MCF 10A (cell line): ENCODE measurements at places on chromosomes 5 and 9. TPM values are rescaled to one million over a fixed set of nuclear protein-coding genes. Genes with fewer than 3 reads are reported as not detected.
A peak's percentile ranks its signal among the peaks of the same experiment; 100 is the strongest.

GRCh38 chr9:96495341-96495740 is 45.4 kb downstream of the HABP4 start:
- H3K4me3 ChIP-seq = no peak overlapping the region
- H3K27me3 ChIP-seq = no peaks in the 10 kb centered on the region
- H3K36me3 ChIP-seq = peaks cover 7% of the 10 kb centered on the region
- DNase-seq = peak; percentile 38
- H3K4me1 ChIP-seq = no peaks in the 10 kb centered on the region

DNA sequence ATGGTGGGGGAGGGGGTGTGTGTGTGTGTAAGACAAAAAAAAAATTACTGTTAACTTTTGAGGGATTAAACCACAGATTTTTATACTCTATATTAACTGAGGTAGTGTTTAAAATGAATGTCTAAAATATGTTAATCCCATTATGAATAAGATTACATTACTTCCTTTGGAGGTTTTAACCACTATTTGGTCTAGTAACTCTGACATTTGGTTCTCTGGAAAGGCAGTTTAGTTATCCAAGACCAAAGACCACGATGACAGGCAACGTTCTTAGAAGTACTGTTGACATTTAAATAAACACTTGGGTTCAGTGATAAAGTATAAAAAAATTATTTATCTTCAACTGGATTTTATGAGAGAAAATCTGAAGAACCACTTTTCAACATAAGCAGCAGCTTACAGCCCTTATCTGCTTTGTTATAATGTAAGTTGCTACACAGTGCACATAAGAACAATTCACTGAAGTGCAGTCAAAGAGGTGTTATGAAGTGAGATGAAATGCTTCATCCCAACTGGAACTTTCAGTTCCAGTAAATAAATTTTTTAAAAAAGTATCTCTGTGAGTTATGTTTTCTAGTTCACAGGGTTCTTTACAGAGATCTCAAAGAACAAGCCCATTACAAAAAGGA is 94.5 kb downstream of the OSMR start:
- no peaks in the 10 kb centered on the region for H3K27me3 ChIP-seq
- no peak overlapping the region for H3K27ac ChIP-seq
- no peaks in the 10 kb centered on the region for H3K4me1 ChIP-seq

- no peaks in the 10 kb centered on the region for H3K36me3 ChIP-seq
- no peak overlapping the region for H3K4me3 ChIP-seq
- H3K4me1 ChIP-seq = peaks cover 7% of the 10 kb centered on the region
- H3K27ac ChIP-seq = no peak overlapping the region
- peaks cover 28% of the 10 kb centered on the region for H3K27me3 ChIP-seq
- no peak for DNase-seq
Observed at GRCh38 chr9:36134761-36135505, 1.6 kb upstream of the GLIPR2 start.

GRCh38 chr5:115309751-115310370 is 13.4 kb upstream of the CCDC112 start:
- DNase-seq = peak; percentile 53
- no peaks in the 10 kb centered on the region for H3K27me3 ChIP-seq
- H3K4me3 ChIP-seq = no peak overlapping the region
- no peak overlapping the region for H3K27ac ChIP-seq
- H3K4me1 ChIP-seq = no peaks in the 10 kb centered on the region
- no peaks in the 10 kb centered on the region for H3K36me3 ChIP-seq

- H3K36me3 ChIP-seq = no peaks in the 10 kb centered on the region
- no peak overlapping the region for H3K4me3 ChIP-seq
- DNase-seq = no peak
- peaks cover 75% of the 10 kb centered on the region for H3K27me3 ChIP-seq
- peaks cover 6% of the 10 kb centered on the region for H3K4me1 ChIP-seq
Observed at GRCh38 chr9:132163876-132164603, 2.2 kb downstream of the NTNG2 start.

- no peaks in the 10 kb centered on the region for H3K36me3 ChIP-seq
- H3K4me1 ChIP-seq = peaks cover 36% of the 10 kb centered on the region
- peak overlapping the region; percentile 90 for H3K27ac ChIP-seq
- no peak for DNase-seq
- H3K27me3 ChIP-seq = no peaks in the 10 kb centered on the region
Observed at GRCh38 chr5:172805736-172806255, 28.3 kb upstream of the ERGIC1 start.

Gene CCDC152
- not detected in 2 replicates for total RNA-seq

Gene LCN6
- not detected in 2 replicates for total RNA-seq

Gene GABRA1
- total RNA-seq = not detected in 2 replicates

Gene TAF11L5
- total RNA-seq = not detected in 2 replicates

Gene CACNA1B
- total RNA-seq = not detected in 2 replicates
